Epithelial cell of prostate (primary cell): ENCODE measurements at places on chromosomes 12 and 14.

DNA sequence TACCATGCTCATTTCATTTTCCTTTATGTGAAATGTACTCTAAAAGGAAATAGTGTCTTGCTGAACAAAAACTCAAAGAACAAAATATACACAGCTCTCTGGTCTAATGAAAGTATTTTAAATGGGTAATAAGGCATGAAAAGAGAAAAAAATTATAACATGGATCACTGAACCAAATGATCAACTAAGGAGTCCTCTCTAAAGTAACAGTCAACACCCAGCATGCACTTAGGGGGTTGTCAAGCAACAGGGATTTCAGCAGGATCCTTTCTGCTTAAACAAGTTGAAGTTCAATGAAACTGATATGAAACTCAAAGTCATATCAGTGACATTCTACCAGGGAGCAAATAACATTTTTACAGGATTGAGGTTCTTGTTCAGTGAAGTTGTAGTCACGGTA is 398.8 kb downstream of the SEC23A start:
- no peak for DNase-seq

DNA sequence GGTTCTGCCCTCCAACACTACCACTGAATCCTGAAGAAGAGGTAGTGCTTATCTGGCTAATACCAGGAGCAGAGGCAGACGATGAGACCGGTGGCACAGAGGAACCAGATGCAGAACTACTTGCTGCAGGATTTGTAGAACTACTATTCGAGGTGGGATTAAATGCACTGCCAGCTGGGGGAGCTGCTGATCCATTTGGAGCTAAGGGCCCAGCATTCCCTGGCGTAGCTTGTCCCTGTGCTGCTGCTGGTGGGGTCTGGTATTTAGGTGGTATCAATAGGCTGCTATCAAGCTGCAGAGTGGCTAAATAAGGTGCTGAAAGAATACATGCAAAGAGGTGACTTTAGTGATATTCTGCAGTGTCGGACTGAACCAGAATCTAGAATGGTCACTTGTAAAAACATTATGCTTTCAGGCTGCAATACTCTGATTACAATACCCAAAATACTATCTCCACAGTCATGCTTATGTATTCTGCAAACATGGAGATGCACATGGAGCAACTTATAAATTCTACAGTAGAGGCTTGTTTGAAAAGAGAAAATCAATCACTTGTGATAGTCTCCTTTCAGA is 294.2 kb downstream of the MED13L start:
- no peak for DNase-seq

GRCh38 chr12:17301544-17301943 is 695.6 kb upstream of the LMO3 start:
- no peak for DNase-seq

- no peak for DNase-seq
Measured at GRCh38 chr14:51730684-51731083, 79.0 kb downstream of the FRMD6 start.

DNA sequence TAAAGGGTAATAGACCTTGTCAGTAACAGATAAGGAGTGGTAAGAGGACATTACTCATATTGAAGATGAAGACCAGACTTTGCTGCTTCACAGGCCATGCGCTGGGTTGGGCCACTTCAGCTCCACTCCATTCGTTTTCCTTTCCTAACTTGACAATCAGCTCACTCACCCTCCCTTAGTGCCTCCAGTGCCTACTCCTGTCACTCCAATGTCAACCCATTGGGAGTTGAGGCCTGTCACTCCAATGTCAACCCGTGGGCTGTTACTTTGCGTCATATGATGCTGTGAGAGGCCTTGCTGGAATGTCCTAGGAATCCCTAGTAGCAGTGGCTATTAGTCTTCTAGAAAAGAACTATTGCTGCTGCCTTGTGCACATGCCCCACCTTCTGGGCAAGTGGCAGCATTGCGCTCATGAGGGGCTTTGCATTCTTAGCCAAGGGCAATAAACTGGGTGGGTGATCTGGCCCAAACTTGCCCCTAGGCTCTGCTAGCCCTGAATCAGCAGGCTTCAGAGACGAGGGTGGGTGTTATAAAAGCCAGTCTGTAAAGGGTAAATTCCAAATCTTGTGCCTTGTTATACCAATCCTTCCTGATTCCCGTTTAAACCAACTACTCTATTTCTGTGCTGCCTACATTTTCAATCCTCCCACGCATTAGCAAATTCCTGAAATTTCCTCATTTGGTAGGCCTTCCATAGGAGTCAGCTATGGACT is 36.1 kb downstream of the BAZ2A start:
- DNase-seq, result no peak

DNA sequence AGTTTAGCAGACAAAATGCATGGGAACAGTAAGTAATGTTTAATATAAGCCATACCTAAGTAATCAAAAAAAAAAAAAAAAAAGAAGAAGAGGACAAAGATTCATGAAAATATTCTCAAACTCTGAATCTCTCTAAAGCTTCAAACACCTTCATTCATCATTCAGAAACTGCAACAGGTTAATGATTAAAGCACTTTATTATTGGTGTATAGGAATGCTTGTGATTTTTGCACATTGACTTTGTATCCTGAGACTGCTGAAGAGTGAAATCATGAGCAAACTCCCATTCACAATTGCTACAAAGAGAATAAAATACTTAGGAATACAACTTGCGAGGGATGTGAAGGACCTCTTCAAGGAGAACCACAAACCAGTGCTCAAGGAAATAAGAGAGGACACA is 278.4 kb upstream of the DCN start:
- DNase-seq, result no peak

DNA sequence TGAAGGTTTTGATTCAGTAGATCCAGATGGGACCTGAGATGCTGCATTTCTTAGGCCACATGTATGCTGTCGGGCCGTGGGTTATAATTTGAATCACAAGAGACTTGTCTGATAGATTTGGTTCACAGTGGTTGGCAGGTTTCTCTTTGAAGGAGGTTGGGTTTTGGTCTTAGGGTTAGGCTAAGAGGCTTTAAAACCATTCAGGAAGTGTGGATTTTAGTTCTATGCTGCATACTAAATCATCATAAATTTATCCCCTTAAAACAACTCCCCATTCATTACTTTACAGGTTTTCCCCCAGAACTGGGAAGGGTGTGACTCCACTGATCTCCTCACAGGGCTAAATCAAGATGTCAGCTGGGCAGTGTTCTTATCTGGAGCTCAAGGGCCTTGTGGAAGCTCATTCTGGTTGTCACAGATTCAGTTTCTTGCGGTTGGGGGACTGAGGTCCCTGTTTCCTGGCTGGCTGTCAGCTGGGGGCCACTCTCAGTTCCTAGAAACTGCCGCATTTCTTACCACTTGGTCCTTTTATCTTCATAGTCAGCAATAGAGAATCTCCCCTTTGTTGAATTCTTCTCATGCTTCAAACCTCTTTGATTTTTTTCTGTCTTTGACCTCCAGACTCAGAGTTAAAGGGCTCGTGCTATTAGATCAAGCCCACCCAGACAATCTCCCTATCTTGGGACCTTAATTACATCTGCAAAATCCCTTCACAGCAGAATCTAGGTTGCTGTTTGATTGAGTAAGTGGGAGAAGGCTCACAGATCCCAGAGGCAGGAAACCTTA is 20.6 kb upstream of the PCNX1 start:
- DNase-seq, result no peak

DNA sequence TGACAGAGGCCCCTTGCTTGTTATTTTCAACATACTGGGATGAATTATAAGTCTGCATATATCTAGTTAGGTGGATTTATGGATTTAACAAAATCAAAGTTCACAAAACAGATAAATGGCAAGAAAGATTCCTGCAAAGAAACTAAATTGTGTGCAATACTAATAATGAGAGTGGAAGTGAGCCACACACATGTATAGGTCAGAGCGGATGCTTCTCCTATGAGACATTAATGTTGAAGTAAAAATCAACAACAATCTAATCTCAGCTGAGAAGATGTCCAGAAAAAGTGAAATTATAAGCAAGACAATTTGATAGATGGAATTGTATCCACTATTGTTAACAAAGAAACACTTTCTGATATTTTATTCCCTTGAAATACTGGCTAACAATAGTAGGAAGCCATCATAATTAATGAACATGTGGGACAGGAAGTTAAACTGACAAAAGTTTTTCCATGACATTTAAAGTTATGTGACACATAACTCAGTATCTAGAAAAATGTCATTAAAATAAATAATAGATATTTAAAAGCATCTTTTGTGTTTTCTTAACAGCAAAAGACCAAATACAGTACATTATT is 39.7 kb downstream of the RAD51B start:
- DNase-seq, result no peak

DNA sequence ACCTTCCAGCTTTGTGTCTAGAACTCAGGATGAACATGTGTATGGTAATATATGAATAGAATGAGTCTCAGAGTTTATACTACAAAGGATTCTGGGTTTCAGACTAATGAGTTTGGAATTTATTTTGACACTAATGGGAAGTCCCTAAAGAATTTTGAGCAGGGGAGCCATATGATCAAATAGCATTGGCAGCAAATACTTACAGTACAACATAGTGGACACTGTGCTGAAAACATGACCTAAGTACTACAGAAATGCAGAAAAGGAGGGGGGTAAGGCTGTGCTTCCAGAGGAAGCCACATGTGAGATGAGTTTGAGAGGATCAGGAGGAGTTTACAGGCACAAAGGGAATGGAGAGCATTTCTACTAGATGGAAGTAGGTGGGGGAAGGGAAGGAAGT is 225.8 kb downstream of the C12orf42 start:
- DNase-seq, result no peak

DNA sequence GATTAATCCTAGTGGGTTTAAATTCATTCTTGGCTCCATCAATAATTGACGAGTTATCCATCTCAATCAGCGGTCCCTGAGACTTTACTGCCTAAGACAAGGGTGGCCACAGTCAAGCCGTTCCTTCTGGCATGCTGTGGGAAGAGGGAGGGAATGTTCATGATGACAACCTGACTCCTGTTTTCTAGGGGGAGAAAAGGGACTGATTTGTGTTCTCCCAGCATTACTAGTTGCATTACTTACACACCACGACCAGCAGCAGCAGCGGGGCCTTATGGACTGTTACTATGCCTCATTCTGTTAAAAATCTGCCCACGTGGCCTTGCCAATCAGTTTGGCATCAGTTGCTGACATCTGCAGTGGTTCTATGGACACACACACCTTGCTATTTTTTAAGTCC is 29.9 kb downstream of the PLEKHG7 start:
- no peak for DNase-seq

- no peak for DNase-seq
Measured at GRCh38 chr14:32230181-32230580, 27.1 kb upstream of the RNU6-8 start.

DNA sequence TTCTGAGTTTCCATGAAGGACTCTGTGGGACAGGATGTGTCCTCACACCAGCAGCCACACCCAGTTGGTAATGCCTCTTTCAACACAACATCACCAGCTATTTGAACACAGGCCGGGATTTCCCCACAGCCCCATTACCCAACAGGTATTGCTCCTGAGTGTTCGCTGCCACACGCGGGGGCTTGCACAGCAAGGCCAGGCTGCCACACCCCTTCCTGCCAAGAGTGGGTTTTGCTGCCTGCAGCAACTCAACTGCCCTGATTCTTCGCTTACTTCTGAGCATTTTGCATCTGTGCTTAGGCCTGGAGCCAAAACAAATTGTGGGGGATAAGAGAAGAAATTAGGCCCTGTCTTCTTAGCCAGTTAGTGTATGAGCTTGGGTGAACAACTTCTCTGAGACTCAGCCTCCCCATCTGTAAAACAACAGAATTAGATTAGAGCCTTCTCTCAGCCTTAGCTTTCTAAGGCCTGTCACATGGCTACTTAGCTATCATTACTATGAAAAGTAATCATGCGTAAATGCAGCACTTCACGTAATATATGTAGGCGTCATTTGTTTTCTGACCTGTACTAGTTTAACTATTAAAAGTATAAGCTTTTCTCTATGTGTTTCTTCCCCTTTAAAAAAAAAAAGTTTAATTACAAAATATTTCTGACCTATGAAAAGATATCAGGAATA is 20.0 kb downstream of the CKAP4 start:
- DNase-seq, result peak; percentile 84

DNA sequence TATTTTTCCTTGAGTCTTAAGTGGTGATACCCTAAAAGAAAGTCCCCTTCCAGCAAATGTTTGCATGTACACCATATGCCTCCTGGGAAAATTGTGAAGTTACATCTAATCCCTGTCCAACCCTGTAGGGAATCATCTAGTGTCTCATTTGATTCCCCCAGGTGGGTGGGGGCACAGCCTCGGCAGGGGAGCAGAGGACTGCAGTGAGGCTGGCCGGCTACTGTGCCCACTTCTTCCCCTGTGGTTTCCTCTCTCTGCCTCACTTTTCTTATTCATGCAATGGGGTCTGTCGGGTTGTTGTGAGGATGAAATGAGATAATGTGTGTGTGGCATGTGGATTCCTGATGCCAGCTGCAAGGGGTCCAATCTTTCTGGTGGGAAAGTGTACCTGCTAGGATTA is 6.0 kb downstream of the PAPLN start:
- DNase-seq, result no peak
